ENCODE measurements at places on chromosomes 4 and X. TPM values are rescaled to one million over a fixed set of nuclear protein-coding genes. Genes with fewer than 3 reads are reported as not detected.

MSX1 gene
- total RNA-seq: 18.1 TPM

SUPT20HL1 gene
- total RNA-seq: 0.11 TPM

AFP gene
- total RNA-seq: 1.7 TPM

CXCL11 gene
- not detected for total RNA-seq

CACNA1F gene
- total RNA-seq: not detected

TMEM271 gene
- total RNA-seq: not detected

PRDM8 gene
- 10.1 TPM for total RNA-seq

ARAP2 gene
- 9.9 TPM for total RNA-seq

TMEM156 gene
- 10.8 TPM for total RNA-seq

RTL5 gene
- 2.2 TPM for total RNA-seq

ASB9 gene
- 0.25 TPM for total RNA-seq

RGN gene
- 2.9 TPM for total RNA-seq

SOWAHB gene
- not detected for total RNA-seq

TCEAL6 gene
- not detected for total RNA-seq

GPRASP2 gene
- total RNA-seq: 42.2 TPM

MEPE gene
- not detected for total RNA-seq

SEPSECS gene
- total RNA-seq: 8.2 TPM

IQSEC2 gene
- total RNA-seq: 5.1 TPM

GAB3 gene
- 1.4 TPM for total RNA-seq

RAI2 gene
- 0.66 TPM for total RNA-seq

HTN1 gene
- not detected for total RNA-seq

PQBP1 gene
- 61.5 TPM for total RNA-seq

CFAP99 gene
- not detected for total RNA-seq

IL2 gene
- total RNA-seq: not detected

MAGEA3 gene
- not detected for total RNA-seq

CCNA2 gene
- total RNA-seq: 32.2 TPM

GYG2 gene
- 2.4 TPM for total RNA-seq

DMRTC1B gene
- total RNA-seq: not detected

ATP2B3 gene
- total RNA-seq: under 0.01 TPM

PRR32 gene
- total RNA-seq: not detected

MAGEB17 gene
- total RNA-seq: not detected

DCK gene
- total RNA-seq: 17.9 TPM

KLKB1 gene
- total RNA-seq: not detected

SSX2B gene
- total RNA-seq: not detected

DCAF4L1 gene
- total RNA-seq: 0.11 TPM

ZRSR2 gene
- total RNA-seq: 6.1 TPM

CSN1S1 gene
- total RNA-seq: not detected

SHROOM2 gene
- 0.75 TPM for total RNA-seq

XPNPEP2 gene
- 0.25 TPM for total RNA-seq

KIF4A gene
- 10.9 TPM for total RNA-seq

NLGN4X gene
- not detected for total RNA-seq

KLHL5 gene
- total RNA-seq: 138 TPM

CLNK gene
- not detected for total RNA-seq
